ENCODE measurements at places on chromosomes 4 and X.
A peak's percentile ranks its signal among the peaks of the same experiment; 100 is the strongest.

DNA sequence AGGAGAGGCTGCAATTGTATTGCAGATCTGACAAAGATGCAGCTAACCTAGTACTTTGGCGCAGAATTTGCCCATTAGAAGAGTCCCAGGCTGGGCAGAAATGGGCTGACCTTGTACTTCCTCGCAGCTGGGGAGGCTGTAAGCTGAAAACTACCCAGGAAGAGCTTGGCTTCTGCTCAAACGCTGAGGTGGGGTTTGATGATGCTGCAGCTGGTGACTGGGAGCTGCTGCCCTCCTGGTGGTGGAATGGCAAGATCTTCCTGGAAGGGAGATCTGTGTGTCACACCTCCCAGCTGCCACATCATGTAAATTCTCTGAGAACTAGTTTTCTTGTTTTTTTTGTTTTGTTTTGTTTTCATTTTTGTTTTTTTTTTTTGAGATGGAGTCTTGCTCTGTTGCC lies 17.4 kb downstream of the CCNG2 start:
- no peak for DNase-seq

DNA sequence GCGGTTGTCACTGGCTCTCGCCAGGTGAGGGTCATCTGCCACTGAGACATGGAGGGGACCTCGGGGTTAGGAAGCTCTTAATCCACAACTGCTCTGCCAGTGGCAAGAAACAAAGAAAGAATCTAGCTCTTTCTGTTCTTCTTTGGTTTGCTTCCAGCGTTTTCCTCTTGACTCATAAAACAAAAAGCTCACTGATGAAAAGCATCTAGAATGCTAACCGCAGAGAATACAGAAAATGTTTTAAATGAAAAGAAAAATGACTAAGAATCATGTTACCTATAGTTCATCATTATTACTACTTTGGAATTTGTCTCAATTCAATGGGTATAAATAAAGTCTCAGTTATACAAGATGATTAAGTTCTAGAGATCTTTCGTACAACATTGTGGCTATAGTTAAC lies 274.8 kb upstream of the TENM3 start:
- DNase-seq = no peak

- DNase-seq = no peak
These were observed 159.2 kb upstream of the NDST4 start for GRCh38 chr4:115272594-115272993.

DNA sequence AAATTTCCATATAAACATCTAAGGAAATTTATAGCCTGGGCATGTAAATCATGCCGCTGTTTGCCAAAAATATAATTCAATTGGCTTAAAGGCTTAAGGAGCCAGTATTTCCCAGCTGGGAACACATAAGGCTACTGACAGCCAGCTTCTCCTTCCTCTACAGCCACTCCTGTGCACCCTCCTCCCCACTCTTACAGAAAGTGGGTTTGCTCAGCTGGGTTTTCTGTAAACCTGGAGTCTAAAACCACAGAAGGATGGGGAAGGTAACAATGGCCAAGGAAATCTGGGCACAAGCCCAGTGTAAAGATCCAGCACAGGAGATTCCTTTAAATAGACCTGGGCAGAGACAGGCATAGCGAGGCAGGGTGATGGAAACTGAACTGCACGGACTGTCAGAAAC lies 18.5 kb downstream of the ACSL1 start:
- DNase-seq = no peak

- no peak for DNase-seq
These were observed 33.3 kb upstream of the STPG2 start for GRCh38 chr4:98176531-98176930.

DNA sequence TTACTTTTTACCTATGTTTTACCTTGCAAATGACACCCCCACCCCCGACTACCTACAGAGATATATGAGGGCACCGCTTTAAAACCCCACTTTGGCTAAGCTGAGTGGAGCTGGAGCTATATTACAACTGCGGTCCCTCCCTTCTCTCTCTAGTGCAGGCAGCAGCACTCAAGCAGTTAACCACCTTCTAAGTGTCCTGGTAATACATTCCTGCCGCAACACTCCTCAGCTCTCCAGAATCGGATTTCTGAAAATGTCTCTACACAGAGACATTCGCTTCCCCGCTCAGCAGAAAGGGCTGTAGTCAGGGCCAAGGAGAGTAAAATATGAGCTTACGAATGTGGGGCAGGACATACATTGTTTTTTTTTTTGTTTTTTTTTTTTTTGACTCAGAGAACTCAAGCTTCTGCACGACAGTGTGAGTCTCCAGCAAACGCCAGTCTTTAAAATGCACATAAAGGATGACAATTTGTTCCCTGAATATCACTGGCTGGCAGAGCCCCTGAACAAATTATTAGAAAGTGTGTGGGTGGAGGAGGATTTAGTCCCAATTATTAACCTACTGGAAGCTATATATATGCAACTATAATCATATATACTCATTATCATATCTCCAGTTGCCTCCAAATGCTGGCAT lies 287.0 kb upstream of the TET2 start:
- no peak for DNase-seq

DNA sequence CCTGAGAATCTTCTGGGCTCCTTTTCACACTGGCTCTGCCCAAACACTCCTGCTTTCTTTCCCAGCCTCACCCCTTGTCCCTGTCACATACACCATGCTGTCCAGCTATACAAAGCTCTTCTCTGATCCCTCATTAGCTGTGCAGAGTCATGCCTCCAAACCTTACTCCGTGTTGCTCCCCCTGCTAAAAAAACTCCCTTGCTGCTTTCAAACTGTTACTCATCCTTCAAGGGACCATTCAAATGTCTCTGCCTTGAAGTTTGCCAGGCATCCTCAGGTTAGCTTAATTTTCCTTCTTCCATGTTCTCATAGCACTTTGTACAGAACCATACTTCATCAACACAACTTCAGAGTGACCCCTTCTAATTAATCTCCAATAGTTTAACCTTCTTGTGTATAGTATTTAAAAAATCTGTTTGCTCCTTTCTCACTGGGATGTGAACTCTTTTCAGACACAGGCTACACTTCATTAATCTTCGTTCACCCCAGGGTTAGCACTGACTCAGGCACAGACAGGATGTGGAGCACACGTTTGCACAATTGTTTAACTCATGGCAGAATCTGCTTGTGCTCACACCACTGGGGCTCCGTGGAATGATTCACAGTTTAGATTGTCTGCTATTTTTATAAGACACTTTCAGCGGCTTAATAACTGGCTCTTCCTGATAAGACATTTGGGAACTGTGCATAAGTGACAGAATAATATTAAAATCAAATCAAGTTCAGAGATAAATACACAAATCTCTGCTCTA lies 21.4 kb upstream of the SEL1L3 start:
- no peak for DNase-seq

DNA sequence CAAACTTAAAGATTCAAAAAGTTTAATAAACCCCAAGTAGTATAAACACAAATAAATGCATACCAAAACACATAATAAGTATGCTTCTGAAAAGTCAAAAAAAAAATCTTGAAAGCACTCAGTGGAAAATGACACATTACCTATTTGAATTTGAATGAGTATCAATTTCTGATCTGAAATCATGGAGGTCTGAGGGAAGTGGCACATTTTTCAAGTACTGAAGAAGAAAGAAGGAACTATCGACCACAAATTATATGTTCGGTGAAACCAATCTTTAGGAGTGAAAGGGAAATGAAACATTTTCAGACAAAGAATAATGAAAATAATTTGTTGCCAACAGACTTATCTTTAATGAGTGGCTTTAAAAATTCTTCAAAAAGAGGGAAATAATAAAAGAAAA lies 12.1 kb upstream of the F9 start:
- no peak for DNase-seq

DNA sequence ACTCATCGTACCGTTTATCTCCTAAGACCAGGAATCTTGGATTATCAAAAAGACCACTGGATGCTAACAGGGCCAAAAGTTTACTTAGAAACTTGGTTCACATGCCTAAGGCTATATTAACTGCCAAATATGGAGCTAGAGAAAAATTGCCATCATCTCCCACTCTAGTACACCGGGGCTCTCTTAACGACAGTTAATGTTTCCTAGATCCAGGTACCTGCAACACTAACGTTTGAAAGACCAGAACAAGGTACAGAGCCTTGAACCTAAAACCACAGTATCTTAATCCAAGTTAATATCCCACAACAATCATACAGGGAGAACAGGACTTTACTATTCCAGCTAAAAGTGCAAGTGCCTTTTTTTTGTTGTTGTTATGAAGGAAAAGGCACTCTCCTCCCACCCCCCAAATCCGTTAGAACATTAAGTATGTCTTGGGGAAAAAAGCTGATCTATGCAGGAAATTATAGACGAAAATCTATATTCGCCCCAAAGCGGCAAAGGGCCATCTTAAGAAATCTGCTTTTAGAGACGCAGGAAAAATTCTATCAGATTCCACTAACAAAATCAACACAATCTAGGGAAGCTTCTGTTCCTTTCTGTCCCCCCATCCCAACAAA lies 1.3 kb downstream of the G3BP2 start:
- DNase-seq = no peak

- no peak for DNase-seq
These were observed 109.4 kb downstream of the ZNF518B start for GRCh38 chr4:10347815-10348214.

DNA sequence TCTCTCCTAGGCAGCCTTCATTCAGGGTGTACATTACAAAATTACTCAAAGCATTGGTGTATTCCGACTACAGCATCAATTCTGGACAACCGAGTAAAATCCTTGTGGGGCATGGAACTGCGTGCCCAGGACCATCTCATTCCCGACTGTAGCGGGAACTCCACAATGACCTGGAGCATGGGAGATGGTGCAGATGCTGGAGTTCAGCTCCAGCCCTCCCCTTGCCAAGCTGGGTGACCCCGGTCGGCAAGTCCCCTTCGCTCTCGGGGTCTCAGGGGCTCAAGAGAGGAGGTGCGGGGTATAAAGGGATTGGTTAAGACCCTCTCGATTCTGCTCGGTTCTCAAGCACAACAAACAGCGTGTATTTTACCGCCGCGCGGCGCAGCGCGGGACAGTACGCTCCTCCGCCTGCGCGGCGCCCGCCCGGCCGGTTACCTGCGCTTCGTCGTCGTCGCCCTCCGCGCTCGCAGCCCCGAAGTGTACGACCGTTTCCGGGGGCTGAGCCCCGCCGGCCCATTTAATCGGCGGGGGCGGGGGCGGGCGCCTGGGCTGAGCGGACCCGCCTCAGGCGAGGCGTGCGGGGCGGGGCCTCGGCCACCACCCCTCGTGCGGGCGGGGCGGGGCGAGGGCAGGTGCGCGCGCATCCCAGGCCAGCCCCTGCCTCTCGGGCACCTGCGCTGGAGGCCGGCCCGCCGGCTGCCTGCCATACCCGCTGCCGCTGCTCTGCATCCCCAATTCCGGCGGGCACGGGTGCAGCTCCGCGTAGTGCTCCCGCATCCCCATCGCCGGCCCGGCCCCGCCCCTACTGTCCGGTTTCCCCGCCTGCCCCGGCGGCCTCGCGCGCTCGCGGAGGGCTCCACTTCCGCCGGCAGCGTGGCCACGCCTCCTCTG lies at the start of gene G6PD:
Gene G6PD (minus strand): TSS at position 493 of the 891 bp plus-strand sequence. CDS start 691 bp downstream, outside the sequence.
- peak; percentile 46 for DNase-seq

- no peak for DNase-seq
These were observed 37.1 kb downstream of the BRCC3 start for GRCh38 chrX:155108427-155108826.

- no peak for DNase-seq
These were observed 12.0 kb downstream of the EREG start for GRCh38 chr4:74376888-74377483.

GRCh38 chr4:3263053-3263875 lies 14.3 kb downstream of the MSANTD1 start:
- DNase-seq = no peak

GRCh38 chr4:9970399-9971011 lies 50.8 kb downstream of the SLC2A9 start:
- no peak for DNase-seq

- DNase-seq = no peak
These were observed 11.8 kb downstream of the FAM184B start for GRCh38 chr4:17769406-17770174.

GRCh38 chrX:68831405-68832100 lies 2.7 kb downstream of the EFNB1 start:
- DNase-seq = no peak

GRCh38 chrX:22110729-22111494 lies 78.8 kb downstream of the PHEX start:
- DNase-seq = no peak

GRCh38 chr4:77188498-77189220 lies 31.7 kb downstream of the CCNG2 start:
- no peak for DNase-seq

DNA sequence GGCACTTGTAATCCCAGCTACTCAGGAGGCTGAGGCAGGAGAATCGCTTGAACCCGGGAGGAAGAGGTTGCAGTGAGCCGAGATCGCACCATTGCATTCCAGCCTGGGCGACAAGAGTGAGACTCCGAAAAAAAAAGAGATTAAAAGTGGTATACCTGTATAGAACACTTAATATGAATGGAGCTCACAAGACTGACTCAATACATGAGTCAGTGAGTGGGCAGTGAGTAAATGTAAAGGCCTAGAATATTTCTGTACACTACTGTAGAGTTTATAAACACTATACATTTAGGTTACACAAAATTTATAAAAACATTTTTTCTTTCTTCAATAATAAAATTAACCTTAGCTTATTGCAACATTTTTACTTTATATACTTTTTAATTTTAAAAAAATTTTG lies 93.8 kb downstream of the CENPC start:
- no peak for DNase-seq

- no peak for DNase-seq
These were observed 608 bp downstream of the RAPGEF2 start for GRCh38 chr4:159103384-159103990.

DNA sequence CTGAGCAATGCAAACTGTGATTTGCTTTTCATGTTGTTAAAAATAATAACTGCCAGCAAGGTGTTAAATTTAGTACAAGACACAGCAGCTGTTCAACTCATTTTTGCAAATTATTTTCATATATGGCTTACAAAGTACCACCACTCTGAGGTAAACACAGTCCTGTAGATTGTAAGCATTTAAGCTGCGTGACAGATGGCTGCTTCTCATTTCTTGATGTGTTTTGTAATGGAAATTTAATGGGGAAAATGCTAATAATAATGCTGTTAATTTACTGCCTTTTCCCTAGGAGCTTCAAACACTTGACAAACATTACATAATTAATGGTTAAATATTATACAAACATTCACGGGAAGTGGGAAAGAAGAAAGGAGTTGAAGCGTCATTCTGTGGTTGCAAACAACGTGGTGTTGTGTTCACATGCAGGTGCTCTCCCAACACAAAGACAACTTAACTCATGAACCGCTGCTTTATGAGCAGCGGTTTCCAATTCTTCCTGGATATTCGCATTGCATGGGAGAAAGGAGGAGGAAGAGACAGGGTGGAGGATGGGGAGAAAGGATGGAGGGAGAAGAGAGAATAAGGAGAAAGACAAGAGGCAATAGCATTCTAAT lies 236.8 kb upstream of the VCX start:
- DNase-seq = no peak

- DNase-seq = peak; percentile 95
These were observed at the start of gene RPL34 for GRCh38 chr4:108620101-108620932. TSS of gene RPL34 (plus strand) at chr4:108620576. CDS start at chr4:108621960, 1,384 bp downstream.
